ENCODE measurements at places on chromosomes 1 and 21.

- DNase-seq = peak; percentile 62
Measured at GRCh38 chr1:56060906-56061305, 518.5 kb downstream of the PLPP3 start.

DNA sequence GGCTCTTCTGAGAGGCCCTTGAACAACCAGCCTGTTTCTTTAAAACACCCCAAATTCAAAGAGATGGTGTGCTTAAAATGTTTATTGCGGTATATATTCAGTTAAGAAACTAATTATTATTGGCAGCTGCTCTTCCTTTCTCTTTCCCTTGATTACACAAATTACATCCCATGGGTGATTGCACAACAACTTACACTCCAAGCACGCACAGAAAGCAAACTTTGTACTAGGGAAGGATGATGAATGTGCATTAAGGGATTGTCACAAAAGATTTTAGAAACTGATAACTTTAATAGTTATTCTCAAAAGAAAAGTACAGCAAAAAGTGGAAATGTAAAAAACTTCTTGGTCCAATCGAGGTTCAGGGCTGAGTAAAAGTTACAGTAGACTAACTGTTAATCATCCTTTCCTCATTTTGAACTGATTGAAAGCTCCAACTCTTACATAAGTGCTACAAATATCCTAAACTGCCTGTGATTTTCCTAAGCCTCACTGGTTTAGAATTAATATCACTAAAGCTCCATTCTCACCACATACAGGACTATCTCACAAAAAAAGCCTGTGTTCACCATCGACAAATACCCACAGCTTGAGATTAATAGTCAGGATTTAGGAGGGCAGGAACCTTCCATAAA is 153.4 kb downstream of the TTLL7 start:
- DNase-seq = peak; percentile 75

- DNase-seq = no peak
Measured at GRCh38 chr21:20998886-20999285, 677 bp downstream of the NCAM2 start.

DNA sequence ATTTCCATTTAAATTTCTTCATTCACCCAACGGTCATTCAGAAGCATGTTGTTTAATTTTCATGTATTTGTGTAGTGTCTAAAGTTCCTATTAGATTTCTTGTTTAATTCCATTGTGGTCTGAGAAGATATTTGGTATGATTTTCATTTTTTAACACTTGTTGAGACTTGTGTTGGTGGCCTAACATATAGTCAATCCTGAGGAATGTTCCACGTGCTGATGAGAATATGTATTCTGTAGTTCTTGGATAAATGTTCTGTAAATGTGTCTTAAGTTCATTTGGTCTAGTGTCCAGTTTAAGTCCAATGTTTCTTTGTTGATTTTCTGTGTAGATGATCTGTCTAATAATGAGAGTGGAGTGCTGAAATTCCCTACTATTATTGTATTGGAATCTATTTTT is 22.7 kb upstream of the LCE5A start:
- DNase-seq = no peak

DNA sequence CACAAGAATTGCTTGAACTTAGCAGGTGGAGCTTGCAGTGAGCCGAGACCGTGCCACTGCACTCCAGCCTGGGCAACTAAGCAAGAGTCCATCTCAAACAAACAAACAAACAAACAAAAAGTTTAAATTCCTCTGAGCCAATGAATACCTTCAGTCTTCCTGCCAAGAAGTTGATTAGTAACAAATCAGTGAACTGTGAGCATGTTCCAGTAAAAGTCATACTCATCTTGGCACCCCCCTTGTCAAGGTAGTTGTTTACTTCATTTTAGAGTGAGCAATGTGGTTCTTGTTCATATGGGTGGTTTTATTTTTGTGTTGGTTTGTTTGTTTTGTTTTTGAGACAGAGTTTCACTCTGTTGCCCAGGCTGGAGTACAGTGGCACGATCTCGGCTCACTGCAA is 18.0 kb upstream of the SLC2A7 start:
- no peak for DNase-seq

- DNase-seq = no peak
Measured at GRCh38 chr1:221309723-221310122, 430.5 kb downstream of the HLX start.

DNA sequence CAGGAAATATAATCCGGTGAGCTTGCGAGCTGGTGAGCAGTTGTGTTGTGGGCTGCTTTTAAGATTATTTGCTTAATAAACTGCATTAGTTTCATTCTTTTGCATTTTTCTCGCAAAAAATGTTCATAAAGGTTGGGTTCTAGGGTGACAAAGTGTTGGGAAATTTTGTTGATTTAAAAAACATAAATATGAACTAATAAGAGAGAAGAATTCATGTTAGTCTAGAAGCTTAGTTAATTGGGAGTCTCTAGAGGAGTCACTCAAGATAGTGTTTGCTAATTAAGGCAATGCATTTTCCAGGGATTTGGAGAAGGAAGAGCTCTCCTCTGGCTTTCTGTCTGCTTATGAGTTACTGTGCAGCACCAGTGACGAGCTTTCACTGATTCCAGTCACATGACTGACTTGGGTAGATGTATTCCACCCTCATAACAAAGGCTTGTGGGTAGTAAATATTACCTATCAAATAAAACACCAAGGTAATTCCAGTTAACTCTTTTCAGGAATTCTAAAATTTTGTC is 417.0 kb downstream of the PTBP2 start:
- no peak for DNase-seq

GRCh38 chr21:44275041-44275440 is 10.6 kb upstream of the AIRE start:
- no peak for DNase-seq

DNA sequence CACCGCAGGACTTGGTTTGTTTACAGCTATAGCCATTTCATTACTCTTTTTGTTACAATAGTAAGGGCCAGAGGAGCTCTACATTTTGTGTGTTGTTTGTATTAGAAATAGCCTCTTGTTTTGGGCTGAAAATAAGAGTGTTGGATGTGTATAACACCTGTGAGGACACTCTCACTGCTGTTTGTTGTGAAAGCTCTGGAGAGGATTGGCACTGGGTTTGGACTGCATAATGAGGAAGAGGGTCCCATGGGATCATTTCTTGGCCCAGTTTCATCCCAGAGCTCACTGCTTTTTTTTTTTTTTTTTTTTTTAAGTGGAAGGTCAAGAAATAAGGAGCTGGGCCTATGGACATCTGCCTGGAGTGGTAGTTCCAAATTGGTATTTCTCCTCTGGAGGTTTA is 61.6 kb upstream of the KIAA0040 start:
- DNase-seq = no peak

DNA sequence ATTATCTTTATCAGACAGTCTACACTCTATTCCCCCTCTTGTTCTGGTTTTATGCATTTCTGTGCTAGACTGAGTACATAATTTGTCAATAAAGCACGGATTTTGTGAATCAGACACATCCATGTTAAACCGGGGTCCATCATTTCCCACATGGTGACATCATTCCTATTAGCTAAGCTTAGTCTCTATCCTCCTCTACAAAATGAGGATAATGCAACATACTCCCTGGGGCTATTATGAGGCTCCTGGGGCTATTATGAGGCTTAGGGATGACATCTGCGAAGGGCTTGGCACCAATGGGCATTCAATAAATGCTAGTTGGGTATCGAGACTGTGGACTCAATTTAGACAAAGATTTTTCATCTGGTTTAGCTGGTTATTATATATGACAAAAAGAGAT is 25.1 kb upstream of the APP start:
- DNase-seq = no peak

DNA sequence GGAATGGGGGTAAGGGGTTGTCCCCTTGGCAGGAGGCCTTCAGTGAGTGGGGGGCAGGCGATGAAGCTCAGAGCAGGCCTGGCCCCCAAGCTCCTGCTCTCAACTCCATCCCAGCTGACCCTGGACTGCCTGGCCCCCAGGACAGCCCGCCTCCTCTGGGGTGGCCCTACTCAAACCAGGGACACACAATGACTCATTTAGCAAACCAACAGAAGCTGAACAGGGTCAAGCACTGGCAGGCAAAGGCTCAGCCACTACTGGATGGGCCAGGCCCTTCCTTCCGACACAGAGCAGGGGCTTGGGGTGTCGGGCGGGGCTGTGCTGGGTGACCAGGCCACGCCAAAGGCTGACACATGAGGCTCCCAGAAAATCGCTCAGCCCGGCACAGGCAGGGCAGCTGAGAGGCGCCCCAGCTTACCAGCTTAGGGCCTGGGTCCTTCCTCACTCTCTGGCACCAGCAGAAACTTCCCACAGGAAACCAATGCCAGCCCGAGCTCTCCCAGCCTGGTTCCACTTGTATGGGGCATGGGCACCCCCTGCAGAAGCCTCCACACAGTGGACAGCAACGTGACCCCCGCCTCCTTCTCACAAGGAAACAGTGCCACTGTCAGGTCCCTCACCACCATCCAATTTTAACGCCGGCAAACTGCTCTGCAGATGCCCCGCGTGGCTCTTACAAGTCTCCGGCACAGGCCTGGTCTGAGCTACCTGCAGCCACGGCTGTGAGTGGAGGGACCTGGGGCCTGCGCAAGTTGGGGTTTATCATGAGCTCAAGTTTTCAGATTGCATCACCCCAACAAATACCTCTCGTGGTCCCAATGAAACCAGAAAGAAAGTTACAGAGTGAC is 114.3 kb downstream of the NPHP4 start:
- no peak for DNase-seq

- no peak for DNase-seq
Measured at GRCh38 chr1:97870589-97870988, 50.2 kb downstream of the DPYD start.

GRCh38 chr1:64320007-64320406 is 116.6 kb downstream of the UBE2U start:
- no peak for DNase-seq

DNA sequence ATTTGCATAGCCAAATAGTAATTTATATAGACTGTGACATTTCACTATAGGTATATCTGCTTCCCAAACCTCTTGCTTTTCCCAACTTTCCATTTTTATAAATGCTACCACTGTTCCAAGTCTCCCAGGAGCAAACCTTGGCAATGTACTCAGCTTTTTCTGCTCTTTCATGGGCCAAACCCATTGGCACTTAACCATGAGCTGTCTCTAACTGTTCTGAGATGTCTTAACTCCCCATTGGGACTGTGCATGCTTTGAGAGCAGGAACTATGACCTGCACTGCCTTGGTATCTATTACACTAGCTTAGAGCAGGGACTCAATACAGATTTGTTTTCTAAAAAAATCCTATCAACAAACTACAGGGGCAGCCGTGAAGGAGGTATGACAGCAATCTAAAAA is 22.5 kb upstream of the KHDRBS1 start:
- DNase-seq = no peak

DNA sequence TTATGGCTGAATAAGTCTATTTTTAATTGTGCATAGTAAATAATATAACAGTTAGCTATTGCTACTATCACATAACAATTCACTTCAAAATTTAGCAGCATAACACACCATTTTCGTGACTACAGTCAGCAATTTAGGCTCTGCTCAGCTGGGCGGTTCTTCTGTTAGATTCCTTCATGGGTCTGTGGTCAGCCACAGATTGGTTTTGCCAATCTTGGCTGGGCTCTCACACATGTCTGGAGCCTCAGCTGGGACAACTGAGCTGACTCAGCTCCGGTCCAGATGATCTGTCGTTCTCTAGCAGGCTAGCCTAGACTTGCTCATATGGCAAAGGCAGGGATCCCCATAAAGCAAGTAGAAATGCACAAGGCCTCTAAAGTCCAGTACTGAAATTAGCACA is 15.1 kb upstream of the CDC42BPA start:
- no peak for DNase-seq

GRCh38 chr1:150022357-150022756 is 11.8 kb upstream of the OTUD7B start:
- DNase-seq = no peak

- DNase-seq = no peak
Measured at GRCh38 chr1:167297222-167298214, 76.8 kb downstream of the POU2F1 start.

GRCh38 chr1:176241385-176242015 is 34.4 kb upstream of the COP1 start:
- DNase-seq = no peak

- no peak for DNase-seq
Measured at GRCh38 chr1:161933592-161934588, 89.8 kb downstream of the OLFML2B start.

- DNase-seq = no peak
Measured at GRCh38 chr1:95496773-95497172, 262.8 kb downstream of the RWDD3 start.

- DNase-seq = no peak
Measured at GRCh38 chr1:163191301-163191700, 11.4 kb downstream of the RGS5 start.

DNA sequence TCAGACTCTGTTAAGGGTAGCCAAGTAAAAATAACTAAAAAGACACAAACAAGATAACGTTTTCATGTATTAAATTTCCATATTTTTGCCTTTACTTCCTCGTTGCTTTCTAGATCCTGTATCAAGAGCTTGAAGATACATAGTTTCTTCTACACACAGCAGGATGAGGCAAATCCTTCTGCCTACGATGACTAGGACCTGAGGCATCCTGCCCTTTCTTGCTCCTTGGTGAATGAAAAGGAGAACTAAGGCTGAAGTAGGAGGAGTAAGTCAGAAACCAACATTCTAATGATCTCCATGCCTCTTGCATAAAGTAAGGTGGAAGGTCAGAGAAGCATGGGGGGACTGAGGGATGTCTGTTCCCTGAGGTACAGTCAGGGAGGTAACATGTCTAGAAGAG is 102.6 kb downstream of the GPATCH2 start:
- DNase-seq = no peak

- no peak for DNase-seq
Measured at GRCh38 chr1:206971029-206971655, 882 bp upstream of the FCAMR start.

DNA sequence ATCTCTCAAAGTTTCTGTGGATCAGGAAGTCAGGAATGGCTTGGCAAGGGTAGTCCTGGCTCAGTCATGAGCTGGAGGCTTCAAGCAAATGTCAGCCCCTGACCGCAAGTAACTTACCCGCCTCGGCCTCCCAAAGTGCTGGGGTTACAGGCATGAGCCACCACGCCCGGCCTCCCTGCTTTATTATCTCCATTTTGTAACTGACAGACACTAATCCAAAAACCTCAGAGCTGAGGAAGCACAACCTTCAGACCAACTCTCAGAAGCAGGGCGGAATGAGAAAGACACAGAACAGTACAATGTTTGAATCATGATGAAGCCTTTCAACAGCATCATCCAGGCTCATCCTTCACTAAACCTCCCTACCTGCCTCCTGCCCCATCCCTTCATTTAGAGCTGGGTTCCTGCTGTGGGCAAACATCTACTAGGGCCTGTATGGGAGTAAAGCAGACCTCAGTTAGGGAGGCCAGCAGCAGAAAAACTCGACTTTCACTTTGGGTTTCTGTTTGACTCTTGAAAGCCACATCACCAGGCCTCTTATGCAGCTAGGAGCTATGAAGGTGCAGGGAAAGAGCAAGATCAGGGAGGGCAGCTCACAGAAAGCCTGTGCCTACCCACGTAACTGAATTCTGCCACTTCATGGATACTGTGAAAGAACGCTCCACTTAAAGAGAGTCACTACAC is 84.4 kb upstream of the RAB4A start:
- DNase-seq = no peak

GRCh38 chr1:19398309-19398760 is 86.2 kb downstream of the SLC66A1 start:
- DNase-seq = no peak
